ENCODE measurements at places on chromosomes 2 and 18.

DNA sequence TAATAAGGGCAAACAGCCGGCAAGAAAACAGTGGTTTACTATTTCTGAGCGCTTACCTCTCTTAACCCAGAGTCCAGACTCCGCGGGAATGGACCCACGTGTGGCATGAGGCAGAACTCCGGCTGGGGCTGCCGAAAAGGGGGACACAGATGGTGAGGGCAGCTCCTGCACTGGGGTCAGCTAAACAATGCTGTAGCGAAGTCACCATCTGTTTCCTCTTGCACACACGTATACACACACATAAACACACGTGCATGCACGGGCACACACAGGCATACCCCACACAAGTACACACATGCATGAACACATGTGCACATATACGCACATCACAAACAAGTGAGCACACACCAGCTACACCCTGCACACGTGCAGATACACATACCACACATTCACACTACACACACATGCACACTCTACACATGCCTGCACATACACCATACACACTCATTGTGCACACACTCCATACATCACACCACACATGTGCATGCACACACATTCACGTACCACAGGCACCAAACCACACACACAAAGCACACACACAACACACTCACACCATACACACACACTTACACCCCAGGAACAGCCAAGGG is 105.9 kb upstream of the ID2 start:
- no peak for DNase-seq

DNA sequence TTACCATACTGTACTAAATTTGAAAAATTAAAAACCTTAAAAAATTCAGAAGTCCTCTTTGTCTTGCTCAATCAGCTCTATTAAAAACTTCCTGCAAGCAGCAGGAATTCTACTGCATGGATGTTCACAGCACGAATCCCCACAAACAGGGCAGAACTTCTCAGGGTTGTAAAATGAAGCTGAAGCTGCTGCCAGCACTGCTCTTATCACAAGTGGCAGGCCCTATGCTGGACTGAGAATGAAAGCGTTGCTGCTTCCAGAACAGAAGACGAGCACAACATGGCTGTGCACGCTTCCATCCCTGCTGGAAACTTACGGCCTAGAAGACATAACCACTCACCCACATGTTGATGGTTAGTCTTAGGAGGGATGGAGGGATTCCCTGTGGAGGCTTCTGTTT is 134.0 kb downstream of the RAB3GAP1 start:
- no peak for DNase-seq

DNA sequence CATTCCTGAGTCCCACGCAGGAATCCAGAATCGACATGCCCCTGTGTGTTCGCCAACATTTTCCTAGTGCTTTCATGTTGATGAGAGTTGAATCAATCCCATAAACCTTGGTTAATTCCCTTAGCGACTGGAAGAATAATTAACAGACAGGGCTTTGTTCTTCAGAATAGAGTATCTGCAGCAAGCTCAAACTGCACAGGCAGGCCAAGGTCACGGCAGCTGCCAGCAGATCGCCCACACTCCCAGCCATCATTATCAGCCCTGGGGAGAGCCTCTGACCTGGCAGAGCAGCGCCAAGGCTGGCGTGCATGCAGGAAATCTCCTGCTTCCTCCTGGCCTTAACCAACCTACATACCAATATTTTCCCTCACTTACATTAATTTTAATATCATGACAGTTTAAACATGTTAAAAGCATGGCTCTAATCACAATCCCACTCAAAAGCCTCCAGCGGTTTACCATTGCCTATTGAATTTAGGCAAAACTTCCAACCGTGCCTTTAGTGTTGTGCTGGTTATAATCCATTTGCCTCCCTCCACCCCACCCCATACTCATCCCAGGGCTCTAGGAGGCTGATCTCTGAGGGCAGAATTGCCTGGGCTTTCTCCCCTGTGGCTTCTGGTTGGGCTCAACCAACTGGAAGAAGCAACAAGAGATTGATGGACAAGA is 46.8 kb upstream of the NCK2 start:
- peak; percentile 27 for DNase-seq

- no peak for DNase-seq
Observed at GRCh38 chr18:73690222-73690621, 457.4 kb downstream of the FBXO15 start.

DNA sequence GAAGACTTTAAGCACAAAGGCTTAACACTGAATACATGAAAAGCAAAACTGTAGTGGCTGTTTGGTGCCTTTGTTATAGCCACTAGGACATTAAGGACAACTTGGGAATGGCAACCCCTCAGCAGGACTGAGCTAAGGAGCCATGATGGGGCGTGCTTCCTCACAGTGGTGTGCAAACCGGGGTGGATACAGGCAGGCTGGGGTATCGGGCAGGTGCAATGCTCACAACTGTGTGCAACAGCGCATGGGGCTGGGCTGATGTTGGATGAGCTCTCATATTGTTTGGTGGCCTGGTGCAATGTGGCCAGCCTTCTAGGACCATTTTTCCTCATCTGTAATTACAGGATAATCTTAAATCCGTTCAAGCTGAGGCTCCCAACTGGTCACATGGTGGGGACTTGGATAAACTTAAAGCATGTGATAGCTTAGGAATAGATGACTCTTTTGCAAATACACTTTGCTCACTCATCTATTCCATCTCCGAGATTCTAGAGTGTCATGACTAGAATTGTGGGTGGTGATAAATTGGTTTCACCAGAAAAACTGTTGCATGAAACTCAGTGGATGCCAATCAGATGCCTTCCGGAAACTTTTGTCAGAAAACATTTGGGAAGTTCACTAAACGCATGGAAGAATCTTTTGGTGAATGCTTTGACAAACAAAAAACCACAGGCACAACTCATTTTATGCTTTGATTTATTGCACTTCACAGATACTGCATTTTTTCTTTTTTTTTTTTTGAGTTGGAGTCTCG is 116.5 kb downstream of the PXDN start:
- DNase-seq = no peak

DNA sequence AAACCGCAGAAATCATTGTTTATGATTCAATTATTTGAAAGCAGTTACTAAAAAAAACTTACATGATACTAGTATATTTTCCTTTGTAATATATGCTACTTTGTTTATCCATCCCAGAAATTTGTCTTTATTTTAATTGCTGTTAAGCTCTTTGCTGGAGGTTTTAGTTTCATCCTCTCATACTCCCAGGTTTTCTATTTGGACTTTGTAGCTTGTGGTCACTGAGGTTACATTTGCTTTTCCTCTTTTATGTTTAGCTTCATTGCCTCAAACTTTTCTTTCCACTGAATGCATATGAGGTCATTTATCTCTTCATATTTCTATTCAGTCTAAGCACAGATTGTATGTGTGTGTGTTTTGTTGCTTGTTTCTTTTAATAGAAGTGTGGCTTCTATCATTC is 89.9 kb downstream of the ERBB4 start:
- DNase-seq = no peak

DNA sequence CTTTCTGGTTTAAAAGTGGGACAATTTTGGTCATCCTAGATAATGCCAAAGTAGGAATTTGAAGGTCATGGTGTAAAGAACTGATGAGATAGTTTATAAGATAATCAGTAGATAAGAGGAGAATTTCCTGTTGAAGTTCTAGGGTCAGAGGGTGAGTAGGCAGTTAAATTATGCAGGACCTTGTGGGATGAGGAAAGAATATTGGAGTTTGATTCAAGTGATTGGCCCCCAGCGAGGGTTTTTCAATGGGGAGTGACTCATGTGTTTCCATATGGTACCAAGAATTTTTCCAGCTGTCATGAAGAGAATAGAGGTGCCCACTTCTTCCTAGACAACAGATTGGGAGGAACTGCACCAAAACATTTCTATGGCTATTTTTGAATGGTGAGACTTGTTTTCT is 940.2 kb upstream of the ZEB2 start:
- peak; percentile 17 for DNase-seq

DNA sequence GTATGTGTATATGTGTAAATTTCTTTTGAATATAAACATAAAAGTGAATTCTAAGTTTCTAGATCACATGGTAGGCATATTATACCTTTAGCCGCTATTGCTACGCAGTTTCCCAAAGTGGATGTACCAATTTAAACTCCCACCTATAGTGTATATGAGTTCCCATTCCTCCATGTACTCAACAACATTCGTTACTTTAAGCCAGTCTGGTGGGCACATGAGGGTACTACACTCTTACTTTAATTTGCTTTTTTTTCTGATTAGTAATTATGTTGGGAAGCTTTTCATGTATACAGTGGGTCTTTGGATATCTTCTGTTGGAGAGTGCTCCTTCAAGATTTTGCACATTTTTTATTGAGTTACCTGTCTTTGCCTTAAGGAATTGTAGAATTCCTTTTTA is 683.8 kb downstream of the ERBB4 start:
- DNase-seq = no peak

- DNase-seq = no peak
Observed at GRCh38 chr2:202072737-202073401, at the start of gene KIAA2012. TSS of gene KIAA2012 (plus strand) at chr2:202073255. CDS start at chr2:202073628, 373 bp downstream.

GRCh38 chr2:7061921-7062320 is 144.7 kb downstream of the RNF144A start:
- no peak for DNase-seq

DNA sequence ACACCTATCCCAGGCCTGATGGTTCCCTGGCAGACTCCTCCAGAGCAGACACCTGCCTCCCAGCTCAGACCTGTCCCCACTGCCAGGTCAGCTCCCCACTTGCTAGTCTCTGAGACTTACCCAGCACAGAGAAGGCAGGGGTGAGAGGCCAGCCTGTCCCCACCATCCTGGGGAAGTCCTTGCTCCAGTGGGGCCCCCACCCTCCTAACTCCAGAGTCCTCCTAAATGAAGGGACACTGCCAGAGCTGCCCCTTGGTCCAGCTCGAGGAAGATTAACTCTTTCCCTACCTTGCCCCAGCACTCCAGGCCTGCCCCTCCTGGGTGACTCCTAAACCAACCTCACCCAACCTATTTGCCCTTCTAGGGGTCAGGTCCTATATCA is 30.4 kb upstream of the TNS1 start:
- DNase-seq = no peak

DNA sequence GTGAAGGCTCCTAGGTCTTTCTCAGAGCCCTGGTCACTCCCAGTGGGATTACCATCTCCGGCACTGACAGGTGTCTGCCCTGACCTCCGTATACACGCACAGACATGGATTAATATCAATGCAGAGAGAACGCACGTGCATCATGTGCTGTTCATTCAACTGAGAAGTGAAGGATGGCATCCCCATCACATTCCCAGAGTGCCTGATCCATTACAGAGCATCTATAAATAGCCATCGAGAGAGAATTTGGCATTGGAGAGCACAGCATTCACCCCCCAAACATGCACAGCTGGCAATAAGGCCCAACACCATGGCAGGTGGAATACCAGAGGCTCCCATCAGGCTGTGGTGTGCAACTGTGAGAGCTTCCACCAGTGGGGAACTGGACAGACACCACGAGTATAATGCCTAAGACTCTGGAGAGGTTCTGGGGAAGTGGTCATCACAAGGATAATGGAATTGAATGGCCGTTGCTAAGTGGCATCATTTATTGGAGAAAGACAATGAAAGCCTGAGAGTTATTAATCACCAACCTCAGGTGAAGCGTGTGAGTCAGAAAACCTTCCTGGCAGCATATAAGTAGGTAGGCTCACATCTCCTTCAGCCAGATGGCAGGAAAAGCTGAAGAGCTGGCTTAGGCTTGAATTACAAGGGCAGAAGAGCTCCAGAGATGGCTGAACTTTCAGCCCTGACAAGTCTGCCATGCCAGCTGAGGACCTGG is 244.5 kb upstream of the ID2 start:
- no peak for DNase-seq

- no peak for DNase-seq
Observed at GRCh38 chr18:3012136-3013023, 564 bp downstream of the LPIN2 start.

- no peak for DNase-seq
Observed at GRCh38 chr18:45402485-45403056, 212.7 kb upstream of the SLC14A2 start.

GRCh38 chr2:152506843-152507242 is 171.9 kb downstream of the FMNL2 start:
- peak; percentile 72 for DNase-seq

- DNase-seq = no peak
Observed at GRCh38 chr2:15729709-15730544, 138.3 kb downstream of the DDX1 start.

DNA sequence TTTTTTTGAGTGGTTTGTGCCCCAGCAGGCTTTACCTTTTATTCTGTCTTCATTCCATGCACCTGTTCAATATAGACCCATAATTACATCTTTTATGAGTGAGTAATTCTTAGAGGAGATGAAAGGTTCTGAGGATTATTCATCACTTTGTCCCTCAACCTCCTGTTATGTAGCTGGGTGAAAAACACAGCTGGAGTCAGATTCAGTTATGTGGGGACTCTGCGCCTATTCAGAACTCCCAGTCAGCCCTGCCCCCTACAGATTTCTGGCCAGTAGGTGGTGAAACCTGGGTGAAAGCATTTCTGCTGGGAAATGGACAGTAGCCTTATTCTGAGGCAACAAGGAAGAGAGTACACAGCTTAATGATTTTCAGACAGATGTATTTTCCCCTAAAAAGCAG is 107.8 kb downstream of the MGAT5 start:
- no peak for DNase-seq

GRCh38 chr2:132733094-132733493 is 63.1 kb upstream of the LYPD1 start:
- no peak for DNase-seq

DNA sequence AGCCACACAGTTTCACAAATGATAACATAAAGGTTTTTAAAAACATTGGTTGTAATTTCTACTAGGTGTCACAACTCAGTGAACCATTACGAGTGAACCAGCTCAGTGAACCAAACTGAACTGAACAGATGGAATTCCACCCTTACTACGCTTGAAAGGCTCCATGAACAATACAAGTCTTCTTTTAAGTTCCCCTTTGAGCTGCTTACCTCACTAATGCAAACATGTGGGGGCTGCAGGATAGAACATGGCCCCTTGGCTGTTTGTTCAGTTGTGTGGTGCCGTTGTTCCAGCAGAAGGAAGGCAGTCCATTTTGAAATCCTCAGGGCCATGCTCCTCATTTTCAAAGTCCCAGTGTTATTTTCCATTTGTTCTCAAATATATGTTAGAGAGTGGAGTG is 30.7 kb upstream of the KLHL14 start:
- DNase-seq = no peak

DNA sequence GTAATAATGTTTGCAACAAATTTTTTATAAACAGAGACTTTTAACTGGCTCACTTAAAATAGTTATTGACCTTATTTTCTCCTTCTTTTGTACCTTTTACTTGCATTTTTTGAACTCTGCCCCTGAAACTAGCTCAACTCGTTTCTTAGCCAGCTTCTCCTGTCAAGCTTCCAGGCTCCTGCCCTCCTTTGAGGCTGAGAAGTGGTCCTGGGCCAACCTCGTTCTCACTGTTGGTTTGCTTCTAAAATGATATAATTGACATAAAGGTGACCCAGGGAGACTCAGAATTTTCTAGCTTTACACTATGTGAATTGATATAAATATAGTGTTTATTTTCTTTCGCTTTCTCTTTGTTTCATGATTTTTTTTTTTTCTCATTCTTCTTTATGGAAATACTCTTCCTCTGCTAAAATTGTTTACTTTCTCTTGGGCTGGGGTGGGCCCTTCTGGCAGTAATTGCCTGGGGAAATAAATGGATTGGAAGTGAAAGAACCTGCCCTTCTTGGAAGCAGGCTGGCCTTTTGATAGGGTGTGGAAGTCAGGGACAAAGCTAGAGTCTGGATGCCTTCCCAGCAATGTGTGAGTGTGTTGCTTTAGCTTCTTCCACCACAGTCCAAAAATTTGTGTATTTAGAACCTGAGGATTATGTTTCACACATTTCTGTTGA is 30.7 kb downstream of the GPD2 start:
- DNase-seq = peak; percentile 65

GRCh38 chr2:132721938-132722337 is 51.9 kb upstream of the LYPD1 start:
- no peak for DNase-seq

GRCh38 chr2:174035981-174036742 is 71.0 kb upstream of the SP3 start:
- peak; percentile 62 for DNase-seq

Data from fibroblast of pulmonary artery (primary cell).